Right renal cortex interstitium (tissue), 3 donors: ENCODE measurements at places on chromosomes 6 and 20. TPM values are rescaled to one million over a fixed set of nuclear protein-coding genes. Genes with fewer than 3 reads are reported as not detected.

The ABT1 gene
- 15.1 TPM for polyA plus RNA-seq

The CALHM6 gene
- polyA plus RNA-seq: 3.2 TPM

The NOX3 gene
- 1.9 TPM for polyA plus RNA-seq

The CAPN11 gene
- polyA plus RNA-seq: 0.12 TPM

The SDC4 gene
- polyA plus RNA-seq: 174 TPM

The TBXT gene
- polyA plus RNA-seq: not detected

The MRPL18 gene
- 62.8 TPM for polyA plus RNA-seq

The ENPP5 gene
- 18.9 TPM for polyA plus RNA-seq

The SMIM29 gene
- 13.3 TPM for polyA plus RNA-seq

The MYL9 gene
- polyA plus RNA-seq: 241 TPM

The ANKRD66 gene
- not detected for polyA plus RNA-seq

DNA sequence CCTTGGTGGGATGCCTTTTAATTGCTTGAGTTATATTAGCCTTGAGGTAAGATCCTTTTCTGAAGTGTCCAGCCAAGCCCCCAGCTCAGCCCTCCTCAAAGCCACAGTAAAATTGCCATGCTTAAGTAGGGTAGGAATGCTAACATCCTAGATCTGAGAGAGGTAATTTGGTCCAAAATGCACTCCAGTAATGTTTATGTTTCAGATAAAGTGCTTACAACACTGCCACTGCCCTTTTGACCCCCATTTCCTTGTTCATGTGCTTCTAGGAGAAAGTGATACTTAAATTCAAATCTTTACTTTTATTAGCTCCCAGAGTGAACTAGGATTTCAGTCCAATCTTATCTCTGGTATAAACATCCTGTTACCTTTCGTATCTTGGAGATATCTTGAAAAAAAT lies 318.0 kb downstream of the BMP2 start:
- no peak for DNase-seq

DNA sequence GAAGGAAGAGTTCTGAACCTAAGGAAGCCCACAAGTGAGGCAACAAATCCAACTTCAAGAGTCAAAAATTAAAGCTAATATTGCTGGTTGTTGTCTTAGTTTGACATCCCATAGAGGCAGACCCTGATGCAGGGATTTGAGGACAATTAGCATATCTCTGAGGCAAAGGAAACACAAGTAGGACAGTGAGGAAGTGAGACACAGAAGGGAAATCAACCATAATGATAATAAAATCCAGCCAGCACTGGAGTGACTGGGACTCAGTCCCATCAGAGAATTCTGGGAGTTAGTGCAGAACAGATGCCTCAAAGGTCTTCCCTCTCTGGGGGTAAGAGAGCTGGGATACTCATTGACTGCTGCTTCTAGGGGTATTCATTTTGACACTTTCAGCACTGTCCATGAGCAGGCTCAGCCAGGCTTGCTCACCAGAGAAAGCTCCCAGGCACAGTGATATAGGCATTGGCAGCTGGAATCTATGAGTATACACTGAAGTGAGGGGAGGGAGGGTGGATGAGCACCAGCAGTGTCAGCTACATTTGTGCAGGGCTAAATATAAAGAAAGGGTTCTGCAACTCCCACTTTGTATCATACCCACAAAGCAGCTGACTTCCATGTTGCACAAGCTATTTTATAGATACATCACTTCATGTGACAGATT lies 43.4 kb upstream of the SPTLC3 start:
- no peak for DNase-seq

DNA sequence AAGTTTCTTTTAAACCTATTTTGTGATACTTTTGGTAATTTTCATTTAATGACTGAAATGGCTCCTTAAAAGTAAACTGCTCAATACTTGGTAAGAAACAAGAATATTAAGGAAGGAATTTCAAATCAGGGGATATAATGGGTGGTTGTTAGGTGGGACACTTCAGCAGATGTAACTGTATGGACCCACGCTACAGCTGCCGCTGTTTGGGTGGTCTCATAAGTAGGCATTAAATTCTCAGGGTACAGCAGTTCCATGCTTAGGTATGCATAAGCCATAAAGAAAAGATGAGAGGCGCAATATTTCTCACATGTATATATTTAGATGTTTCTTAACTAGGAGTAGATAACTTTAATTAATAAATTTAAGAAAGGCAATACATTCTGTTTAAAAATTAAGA lies 35.0 kb downstream of the COL19A1 start:
- no peak for DNase-seq

- no peak for DNase-seq
Measured at GRCh38 chr6:11362564-11362963, 130.1 kb upstream of the NEDD9 start.

GRCh38 chr20:19628570-19629134 lies 129.4 kb upstream of the RIN2 start:
- DNase-seq: no peak

DNA sequence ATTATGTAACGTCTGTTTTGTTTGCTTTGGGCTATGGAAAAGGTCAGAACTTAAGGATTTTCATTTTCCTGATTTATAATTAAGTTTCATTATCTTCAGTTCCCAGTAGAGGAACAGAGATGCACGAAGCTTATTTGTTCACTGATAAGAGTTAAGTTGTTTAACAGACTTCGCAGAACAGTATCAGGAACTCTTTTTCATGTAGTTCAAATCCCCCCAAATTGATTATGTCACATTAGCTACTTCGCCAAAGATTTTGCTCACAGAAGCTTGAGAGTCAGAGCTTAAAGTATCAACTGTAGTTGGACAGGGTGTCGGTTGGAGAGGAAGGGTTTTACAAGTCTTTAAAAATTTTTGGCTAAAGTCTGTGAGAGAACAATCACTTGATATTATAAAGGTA lies 43.4 kb downstream of the ZHX3 start:
- no peak for DNase-seq

DNA sequence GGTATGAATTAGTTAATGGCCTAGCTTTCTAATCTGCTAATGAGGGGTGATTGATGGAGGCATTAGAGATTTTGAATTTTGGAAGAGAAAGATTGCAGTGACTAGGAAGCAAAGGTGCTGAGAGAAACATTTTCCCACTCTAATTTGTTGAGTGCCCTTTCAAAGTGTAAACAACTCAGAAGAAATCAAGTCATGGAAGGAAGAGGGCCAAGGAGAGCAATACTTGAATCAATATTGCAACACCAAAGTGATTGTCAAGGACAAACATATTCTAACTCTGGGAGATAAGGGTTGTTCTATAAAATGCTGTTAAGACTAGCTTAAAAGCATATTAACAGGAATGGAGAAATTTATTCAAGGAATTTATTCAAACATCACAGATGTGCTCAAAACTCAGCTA lies 182.7 kb upstream of the FERMT1 start:
- DNase-seq: no peak

- DNase-seq: no peak
Measured at GRCh38 chr6:159467473-159468041, 225.5 kb downstream of the SOD2 start.

GRCh38 chr20:51938559-51939258 lies 136.4 kb upstream of the SALL4 start:
- DNase-seq: no peak

- no peak for DNase-seq
Measured at GRCh38 chr6:162596676-162597075, 130.9 kb downstream of the PRKN start.

- DNase-seq: no peak
Measured at GRCh38 chr6:30615958-30616810, 859 bp downstream of the PPP1R10 start.

GRCh38 chr6:160117137-160117536 lies 4.5 kb upstream of the SLC22A1 start:
- no peak for DNase-seq

DNA sequence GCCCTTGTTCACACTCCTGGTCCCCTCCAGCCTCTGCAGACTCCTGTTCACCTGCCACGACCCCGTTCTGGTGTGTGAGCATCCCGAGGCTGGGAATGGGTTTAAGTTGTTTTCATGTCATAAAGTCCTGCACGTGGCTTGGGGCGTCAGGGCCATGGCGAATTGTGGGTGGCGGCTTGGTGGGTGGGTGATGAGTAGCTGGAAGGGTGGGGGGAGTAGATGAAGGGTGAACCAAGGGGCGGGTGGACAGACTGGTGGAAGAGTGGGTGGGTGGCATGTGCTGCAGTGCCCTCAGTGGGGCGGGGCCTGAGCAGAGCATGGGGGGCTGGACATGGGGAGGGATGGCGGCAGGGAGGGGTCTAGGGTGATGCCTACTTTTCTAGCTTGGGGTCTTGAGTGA lies 54.3 kb downstream of the DLGAP4 start:
- DNase-seq: no peak

- DNase-seq: no peak
Measured at GRCh38 chr6:37354526-37355384, 972 bp downstream of the RNF8 start.

- no peak for DNase-seq
Measured at GRCh38 chr6:25192590-25193459, 86.3 kb upstream of the CARMIL1 start.

GRCh38 chr6:108494434-108494833 lies 66.3 kb upstream of the FOXO3 start:
- no peak for DNase-seq

DNA sequence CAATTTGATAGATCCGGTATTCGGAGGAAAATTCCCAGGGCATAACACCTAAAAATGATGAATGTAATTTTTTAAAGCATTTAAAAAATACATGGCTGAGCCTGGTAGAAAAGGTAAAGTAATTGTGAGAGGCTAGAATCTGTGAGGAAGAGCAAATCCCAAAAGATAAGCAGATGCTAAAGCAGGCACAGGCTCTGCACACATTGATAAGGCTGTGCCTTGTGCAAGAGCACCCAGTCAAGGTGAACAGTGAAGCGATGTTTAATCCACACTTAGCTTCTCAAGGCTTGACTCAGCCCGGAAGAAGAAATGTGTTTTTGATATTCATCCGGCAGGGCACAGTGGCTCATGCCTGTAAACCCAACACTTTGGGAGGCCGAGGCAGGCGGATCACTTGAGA lies 5.1 kb upstream of the EPB41L2 start:
- no peak for DNase-seq

GRCh38 chr6:110509617-110510241 lies 33.3 kb upstream of the SLC22A16 start:
- DNase-seq: no peak

DNA sequence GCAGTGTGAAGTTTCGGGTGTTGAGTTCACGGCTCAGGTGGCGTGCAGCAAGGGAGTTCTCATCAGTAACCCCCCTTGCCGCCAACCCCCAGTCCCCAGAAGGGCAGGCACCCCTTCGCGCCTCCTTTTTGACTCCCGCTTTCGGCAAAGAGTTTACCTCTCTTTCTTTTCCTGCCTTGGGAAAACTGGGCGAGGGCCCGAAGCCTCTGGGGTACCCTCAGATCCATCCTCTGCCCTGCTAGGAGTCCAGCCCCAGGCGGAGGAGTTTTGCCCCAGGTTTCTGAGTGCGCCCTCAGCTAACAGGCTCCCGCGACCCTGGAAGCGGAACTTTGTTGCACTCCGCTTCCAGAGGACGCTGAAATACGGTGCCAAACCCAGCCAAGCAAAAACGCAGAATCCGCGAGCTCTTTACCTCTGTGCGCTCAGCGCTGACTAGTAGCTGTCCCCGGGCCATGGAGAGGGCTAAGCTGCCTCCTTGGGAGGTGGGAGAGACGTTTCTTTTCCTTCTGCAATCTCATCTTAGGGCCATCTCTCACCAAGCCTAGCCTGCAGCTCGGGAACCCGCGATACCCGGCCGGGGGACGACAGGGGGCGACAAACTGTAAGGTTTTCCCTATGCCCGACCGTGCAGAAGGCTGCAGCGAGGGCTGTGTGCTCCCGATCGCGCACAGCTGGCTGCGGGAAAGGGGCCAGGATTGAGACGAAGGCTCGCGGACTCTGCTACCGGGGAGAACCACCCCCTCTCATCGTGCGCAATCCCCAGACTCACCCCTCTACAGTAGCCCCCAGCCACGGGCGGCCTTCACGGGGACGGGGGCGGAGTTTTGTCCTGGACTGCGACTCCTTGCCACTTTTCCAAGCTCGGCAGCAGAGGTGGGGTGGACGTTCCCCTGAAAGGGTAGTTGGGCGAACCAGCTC lies 2.7 kb upstream of the PAX1 start:
- DNase-seq: peak; percentile 70

GRCh38 chr6:109872968-109873545 lies 105.1 kb upstream of the GPR6 start:
- DNase-seq: no peak

- DNase-seq: no peak
Measured at GRCh38 chr6:158121335-158121734, 46.7 kb downstream of the SERAC1 start.

GRCh38 chr6:20444786-20445271 lies 43.1 kb downstream of the E2F3 start:
- DNase-seq: no peak

DNA sequence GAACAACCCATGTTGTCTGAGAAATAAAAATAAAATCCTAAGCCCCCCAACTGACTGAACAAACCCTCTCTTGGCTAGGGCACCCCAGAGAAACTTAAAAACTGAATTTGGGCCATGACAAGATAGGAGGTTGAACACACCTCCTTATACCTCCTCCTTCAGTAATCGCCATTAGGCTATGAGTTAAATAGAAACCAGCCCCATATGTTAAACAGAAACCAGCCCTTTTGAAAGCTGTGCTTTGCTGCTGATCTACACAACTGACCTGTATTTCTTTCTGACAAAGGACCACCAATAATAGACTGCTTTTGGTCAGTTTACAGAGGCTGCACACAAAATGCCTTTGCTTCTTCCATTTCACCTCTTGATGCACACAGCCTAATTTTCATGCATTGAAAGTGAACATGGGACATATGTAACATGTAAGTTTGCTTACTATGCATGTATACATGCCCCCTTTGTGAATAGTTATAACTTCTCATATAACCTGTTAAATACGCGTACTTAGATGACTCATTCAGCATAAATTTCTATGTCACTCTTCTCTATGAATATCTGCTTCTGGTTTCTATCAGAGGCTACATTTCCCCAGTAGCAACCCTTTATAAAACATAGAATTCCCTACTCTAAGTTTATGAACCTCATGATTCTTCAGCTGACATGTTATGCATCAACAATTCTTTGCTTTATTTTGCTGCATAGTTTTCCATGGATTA lies 462.9 kb downstream of the COL12A1 start:
- DNase-seq: no peak

- DNase-seq: no peak
Measured at GRCh38 chr6:22145376-22145775, 151.5 kb downstream of the PRL start.

GRCh38 chr20:37333848-37334318 lies 12.1 kb upstream of the SRC start:
- no peak for DNase-seq

GRCh38 chr6:100575921-100576320 lies 111.2 kb upstream of the SIM1 start:
- DNase-seq: no peak

GRCh38 chr20:40959325-40960092 lies 69.1 kb upstream of the TOP1 start:
- no peak for DNase-seq
